ENCODE measurements at places on chromosomes 4 and X. TPM values are rescaled to one million over a fixed set of nuclear protein-coding genes. Genes with fewer than 3 reads are reported as not detected.

DNA sequence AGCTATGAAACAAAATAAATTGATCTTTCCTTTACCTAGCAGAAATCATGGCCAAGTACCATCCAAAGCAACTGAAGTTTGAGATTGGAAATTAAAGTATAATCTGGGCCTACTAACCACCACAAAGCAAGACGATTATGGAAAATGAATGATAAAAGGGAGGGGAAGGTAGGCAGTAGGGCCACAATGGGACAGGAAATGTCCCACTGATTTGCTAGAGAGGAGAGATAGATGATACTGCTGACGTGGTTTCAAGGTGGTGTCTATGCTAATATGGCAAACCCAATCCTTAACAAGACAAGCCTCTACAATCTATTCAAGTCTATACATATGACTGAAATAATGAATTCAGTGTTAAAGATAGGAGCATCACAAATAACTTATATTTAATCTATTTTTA, 6.1 kb downstream of the TMPRSS11F start:
- DNase-seq, result no peak

GRCh38 chr4:6663596-6664393, 23.3 kb downstream of the MRFAP1 start:
- DNase-seq, result no peak

DNA sequence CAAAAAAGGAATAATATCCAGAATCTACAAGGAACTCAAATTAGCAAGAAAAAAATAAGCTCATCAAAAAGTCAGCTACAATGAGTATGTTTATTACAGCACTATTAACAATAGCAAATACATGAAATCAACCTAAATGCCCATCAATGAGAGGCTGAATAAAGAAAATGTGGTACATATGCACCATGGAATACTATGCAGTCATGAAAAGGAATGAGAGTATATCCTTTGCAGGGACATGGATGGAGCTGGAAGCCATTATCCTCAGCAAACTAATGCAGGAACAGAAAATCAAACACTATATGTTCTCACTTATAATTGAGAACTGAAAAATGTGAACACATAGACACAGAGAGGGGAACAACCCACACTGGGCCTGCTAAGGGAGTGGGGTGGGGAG, 178.4 kb upstream of the IRS4 start:
- DNase-seq, result no peak

- no peak for DNase-seq
Measured at GRCh38 chr4:169260217-169260866, 10.4 kb downstream of the SH3RF1 start.

DNA sequence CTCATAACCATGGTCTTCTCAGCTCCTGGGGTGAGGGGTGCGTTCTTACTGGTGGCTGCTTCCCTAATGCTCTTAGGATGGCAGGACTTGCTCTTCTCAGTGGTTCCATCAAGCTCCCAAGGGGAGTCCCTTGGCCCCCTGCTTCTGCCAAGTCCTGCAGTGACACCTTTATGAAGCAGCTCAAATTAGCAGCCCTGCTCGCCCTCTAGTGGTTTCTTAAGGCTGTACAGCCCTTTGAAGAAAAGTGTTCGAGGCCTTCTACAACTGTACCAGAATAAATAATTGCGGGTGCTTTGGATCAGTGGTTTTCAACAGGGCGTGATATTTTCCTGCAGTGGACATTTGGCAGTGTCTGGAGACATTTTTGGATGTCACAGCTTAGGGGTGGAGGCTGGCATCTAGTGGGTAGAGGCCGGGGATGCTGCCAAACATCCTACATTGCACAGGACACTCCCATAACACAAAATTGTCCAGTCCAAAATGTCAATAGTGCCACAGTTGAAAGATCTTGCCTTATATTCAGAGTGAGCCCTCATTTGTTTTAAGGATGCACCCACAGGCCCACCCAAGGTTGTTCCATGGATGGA, 204.7 kb upstream of the S100G start:
- no peak for DNase-seq

DNA sequence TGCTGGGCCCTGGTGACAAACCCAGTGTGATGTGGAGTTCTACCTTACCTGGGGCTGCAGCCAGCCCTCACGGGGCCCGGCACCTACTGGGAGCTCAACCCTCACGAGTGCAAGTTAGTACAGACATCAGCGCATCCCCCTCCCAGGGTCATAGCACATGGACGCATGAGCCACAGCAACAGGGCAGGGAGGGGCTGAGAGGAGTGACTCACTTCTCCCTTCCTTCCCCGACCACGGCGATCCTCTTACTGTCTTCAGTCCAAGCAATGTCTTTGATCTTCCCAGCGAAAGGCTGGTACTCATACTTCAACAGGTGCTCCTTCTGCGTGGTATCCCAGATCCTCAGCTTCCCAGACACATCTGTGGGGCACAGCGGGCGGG, 17.8 kb downstream of the WDR1 start:
- peak; percentile 68 for DNase-seq

DNA sequence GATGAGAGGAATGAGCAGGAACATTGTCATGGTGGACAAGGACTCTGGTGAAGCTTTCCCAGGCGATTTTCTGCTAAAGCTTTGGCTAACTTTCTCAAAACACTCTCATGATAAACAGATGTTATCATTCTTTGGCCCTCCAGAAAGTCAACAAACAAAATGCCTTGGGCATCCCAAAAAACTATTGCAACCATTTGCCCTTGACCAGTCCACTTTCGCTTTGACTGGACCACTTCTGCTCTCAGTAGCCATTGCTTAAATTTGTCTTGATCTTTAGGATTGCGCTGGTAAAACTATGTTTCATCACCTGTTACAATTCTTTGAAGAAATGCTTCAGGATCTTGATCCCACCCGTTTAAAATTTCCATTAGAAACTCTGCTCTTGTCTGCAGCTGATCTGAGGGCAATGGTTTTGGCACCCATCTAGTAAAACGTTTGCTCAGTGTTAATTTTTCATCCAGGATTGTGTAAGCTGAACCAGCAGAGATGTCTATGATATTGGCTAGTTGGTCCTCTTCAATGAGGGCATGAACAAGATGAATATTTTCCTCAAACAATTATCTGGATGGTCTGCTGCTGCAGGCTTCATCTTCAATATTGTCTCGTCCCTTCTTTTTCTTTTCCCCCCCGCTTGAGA, 14.8 kb downstream of the TBC1D1 start:
- no peak for DNase-seq

GRCh38 chr4:40515037-40515397, 114.6 kb downstream of the RBM47 start:
- DNase-seq, result peak; percentile 85

GRCh38 chr4:151195801-151196200, 81.2 kb upstream of the PRSS48 start:
- DNase-seq, result peak; percentile 93

GRCh38 chr4:46249106-46249505, 125.3 kb upstream of the GABRG1 start:
- DNase-seq, result no peak

USP26 gene
- not detected for total RNA-seq

CRLF2 gene
- total RNA-seq, result not detected

HMX1 gene
- total RNA-seq, result not detected

KIF4A gene
- total RNA-seq, result 19.1 TPM

PLXNB3 gene
- total RNA-seq, result 5.3 TPM

NIPAL1 gene
- total RNA-seq, result 16.2 TPM

ASB9 gene
- 1.0 TPM for total RNA-seq
